ENCODE measurements at places on chromosomes 1 and 21.

- DNase-seq = no peak
Observed at GRCh38 chr21:45303751-45304475, 16.2 kb upstream of the POFUT2 start.

- no peak for DNase-seq
Observed at GRCh38 chr1:212759683-212760082, 31.9 kb downstream of the NSL1 start.

- DNase-seq = no peak
Observed at GRCh38 chr1:107669996-107670395, 295.0 kb downstream of the VAV3 start.

- DNase-seq = no peak
Observed at GRCh38 chr1:18546026-18546425, 65.3 kb downstream of the KLHDC7A start.

- no peak for DNase-seq
Observed at GRCh38 chr1:14303011-14303410, 295.5 kb upstream of the KAZN start.

DNA sequence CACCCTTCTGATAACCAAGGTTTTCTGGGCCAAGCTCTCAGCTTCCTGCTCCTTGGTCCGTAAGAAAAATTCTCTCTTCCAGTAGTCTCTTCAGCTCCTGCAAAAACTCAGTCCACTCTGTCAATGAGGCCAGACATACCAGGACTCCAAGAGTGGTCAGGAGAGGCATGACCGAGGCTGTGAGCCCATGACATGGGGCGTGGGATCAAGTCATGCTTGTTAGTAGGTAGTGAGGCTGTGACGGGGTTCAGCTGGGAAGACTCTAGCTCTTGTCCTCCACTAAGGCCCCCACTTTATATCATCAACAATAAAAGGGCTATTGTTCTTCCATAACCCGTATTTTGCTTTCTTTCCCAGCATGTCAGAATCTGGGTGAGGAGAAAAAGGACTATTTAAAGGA is 10.1 kb upstream of the HCRTR1 start:
- DNase-seq = no peak

GRCh38 chr1:45012639-45013278 is 705 bp downstream of the UROD start:
- DNase-seq = no peak

- DNase-seq = no peak
Observed at GRCh38 chr1:226572325-226572726, 23.8 kb downstream of the STUM start.

DNA sequence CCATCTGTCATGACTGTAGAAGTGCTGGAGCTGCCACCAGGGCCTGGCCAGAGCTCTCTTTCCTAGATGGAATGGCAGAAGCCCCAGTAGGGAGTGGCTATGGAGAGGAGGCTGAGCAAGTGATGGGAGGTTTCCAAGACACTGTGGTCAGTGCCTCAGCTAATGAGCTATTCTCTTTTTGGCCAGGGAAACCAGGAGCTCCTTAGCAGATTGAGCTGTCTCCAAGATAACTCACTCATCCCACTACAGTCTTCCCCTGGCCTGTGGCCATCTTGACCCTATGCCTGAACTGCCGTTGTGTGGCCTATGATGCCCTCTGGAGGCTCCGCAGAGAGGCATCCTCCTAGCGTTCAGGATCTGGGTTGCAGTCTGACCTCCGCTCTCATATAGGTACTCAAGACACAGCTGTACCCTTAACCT is 60.5 kb downstream of the ERI3 start:
- DNase-seq = no peak
